ENCODE measurements at places on chromosomes 4 and X.

DNA sequence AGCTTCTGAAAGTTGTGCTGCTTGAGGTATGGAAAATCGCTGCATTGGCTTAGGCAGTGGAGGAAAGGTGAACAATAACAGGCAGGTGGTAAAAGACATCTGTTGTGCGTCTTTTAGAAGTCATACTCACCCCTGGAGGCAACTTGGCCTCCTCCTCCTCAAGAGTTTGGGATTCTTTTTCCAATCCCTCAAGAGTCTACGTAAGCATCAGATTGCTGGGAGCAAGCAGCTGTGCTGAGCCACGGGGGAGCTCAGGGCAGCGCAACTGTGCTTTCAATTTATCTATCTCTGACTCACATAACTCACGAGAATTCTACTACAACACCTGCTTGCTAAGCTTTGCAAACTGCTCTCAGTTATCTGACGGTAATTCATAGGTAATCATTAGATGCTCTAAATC is 6.4 kb upstream of the RBMX2 start:
- DNase-seq, result peak; percentile 27

- DNase-seq, result no peak
Measured at GRCh38 chr4:80243274-80244018, 23.0 kb upstream of the FGF5 start.

DNA sequence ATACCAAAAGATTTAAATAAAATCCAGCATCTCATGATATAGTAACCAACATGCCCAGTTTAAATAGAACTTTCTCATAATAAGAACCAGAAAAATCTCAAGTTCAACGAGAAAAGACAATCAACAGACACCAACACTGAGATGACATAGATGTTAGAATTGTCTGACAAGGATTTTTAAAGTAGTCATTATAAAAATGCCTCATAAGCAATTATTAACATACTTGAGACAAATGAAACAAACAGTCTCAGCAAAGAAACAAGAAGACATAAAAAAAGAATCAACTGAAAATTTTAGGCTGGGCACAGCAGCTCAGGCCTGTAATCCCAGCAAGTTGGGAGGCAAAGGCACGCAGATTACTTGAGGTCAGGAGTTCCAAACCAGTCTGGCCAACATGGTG is 118.1 kb downstream of the FGF16 start:
- DNase-seq, result no peak

DNA sequence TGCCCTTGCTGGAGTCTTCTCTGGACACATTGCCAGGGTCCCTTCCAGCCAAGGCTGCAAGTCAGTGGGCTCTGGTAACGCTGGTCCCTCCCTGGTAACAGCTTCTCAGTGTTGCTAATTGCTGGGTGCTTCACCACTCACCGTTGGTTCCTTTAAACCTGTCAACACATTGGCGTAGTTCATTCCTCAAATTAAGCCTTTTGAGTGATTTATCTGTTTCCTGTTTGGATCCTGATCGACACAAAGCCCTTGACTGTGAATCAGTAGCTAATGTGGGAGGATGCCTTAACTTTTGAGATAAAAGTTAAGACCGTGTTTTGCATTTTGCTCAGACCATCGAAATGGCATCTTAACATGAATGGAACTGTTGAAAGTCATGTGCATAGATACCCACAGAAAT is 125.9 kb downstream of the AMELX start:
- no peak for DNase-seq

GRCh38 chr4:1928356-1929239 is 57.4 kb downstream of the NSD2 start:
- DNase-seq, result no peak

GRCh38 chr4:39178706-39179105 is 3.6 kb upstream of the WDR19 start:
- DNase-seq, result no peak

GRCh38 chr4:56289934-56290333 is 97.4 kb downstream of the AASDH start:
- no peak for DNase-seq

DNA sequence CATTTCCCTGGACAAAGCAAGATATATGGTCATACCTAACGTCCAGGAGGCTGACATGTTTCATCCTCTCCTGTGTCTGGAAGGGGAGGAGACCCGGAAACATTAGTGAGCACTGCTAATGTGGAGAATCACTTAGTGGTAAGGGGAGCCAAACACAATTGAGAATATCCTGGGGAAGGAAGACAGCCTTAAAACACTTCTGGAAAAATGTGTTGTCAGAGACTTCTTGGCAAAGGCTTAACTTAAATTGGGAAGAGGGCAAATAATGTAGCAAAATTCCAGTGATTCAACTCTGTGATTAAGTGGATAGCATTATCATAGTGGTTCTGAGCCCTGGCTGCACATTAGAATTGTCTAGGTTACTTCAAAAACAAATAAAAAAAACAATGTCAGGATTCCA is 39.5 kb downstream of the SPARCL1 start:
- DNase-seq, result no peak

- DNase-seq, result peak; percentile 62
Measured at GRCh38 chr4:139142980-139143379, 34.0 kb downstream of the ELF2 start.

GRCh38 chr4:52939325-52939724 is 77.2 kb downstream of the RASL11B start:
- no peak for DNase-seq

DNA sequence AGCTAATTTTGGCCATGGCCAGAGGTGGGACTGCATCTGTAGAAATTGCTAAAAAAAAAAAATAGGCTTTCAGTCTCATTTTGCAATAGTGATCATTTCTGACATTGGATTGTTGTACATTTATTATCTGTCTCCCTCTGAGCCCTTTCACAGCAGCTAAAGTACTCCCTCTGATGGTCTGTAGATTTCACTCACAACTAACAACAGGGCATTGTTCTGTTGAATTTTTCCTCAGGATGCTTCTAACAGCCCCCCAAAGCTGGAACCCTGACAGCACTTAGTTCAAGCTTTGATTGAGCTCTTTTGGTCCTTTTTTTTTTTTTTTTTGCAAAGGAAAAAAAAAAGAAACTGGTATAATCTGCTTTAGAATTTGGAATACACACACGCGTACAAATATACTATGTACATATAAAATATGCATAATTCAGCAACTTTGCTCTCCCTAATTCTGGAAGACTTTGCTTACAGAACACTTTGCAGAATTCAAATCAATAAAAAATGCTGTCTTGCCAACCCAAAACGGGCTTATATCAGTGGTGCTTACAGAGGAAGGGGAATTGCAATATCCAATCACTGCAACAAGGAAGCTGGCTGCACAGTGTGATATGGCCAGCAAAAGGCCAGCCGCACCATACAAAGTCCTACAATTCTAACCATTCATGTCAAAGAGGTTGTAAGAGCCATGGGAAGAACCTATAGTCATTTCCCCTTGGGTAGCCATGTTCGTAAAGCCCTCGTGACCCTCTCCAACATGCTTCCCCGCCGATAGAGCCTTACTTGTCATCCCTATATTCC is 406.4 kb downstream of the SMARCA1 start:
- no peak for DNase-seq

DNA sequence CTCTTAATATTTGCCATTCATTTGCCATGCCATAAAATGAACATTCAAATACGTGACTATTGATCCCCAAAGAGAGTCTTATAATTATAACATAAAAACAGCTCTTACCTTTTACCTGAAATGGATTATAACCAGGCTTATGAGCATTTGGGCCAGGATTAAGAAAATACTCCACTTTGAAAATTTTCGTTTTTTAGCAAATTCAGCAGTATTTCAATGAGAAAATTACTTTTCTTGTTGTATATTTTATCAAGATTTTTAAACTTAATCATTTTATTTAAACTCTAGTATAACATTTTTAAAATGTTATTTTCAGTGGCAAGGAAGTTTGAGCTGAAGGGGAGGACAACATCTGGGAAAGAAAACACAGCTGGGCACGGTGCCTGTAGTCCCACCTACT is 59.0 kb upstream of the RAPGEF2 start:
- DNase-seq, result no peak

DNA sequence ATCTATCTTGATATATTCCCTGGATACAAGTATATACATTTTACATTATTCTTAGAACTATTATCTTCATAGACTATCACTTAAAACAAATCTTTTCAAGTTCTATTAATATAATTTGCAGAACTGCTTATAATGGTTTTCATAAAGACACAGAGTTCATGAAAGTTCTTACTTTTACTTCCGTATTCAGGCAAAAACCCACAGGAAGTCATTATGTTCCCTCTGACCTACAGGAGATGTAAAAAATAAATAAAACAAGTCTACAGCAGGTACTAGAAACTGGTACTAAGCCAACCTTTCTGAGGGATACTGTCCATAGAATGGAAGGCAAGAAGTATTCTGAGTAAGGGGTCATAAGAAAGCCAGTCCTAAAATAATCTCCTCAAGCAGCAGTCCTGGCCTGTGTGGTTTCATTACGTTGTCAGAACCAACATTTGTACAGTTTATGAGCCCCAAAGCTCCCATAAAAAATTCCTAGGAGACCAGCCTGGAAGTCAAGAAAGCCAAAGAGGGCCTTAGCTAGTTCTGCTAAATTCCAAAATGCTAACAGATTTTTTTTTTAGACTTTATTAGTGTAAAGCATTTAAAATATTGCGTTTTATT is 68.6 kb downstream of the CAMK2D start:
- peak; percentile 62 for DNase-seq

GRCh38 chr4:28279249-28279648 is 1418.6 kb downstream of the STIM2 start:
- DNase-seq, result no peak

GRCh38 chr4:186918466-186918865 is 194.8 kb upstream of the FAT1 start:
- DNase-seq, result no peak

DNA sequence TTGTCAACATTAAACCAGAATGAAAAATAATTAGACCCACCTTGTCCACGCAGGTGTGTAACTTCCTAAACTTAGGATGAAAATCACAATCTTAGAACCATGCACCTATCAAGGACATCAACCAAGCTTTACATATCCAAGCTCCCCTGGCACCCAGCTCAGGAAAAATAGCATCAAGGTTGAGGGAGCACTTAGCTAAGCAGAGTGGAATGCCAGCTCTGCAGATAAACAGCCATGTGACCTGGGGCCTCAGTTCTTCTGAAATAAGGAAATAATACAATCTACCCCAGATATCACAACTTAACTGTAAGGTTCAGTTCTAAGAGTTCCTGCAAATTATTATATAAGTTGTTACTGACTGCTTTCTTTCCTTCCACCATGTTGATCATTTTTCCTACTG is 64.7 kb downstream of the DHX15 start:
- DNase-seq, result no peak

DNA sequence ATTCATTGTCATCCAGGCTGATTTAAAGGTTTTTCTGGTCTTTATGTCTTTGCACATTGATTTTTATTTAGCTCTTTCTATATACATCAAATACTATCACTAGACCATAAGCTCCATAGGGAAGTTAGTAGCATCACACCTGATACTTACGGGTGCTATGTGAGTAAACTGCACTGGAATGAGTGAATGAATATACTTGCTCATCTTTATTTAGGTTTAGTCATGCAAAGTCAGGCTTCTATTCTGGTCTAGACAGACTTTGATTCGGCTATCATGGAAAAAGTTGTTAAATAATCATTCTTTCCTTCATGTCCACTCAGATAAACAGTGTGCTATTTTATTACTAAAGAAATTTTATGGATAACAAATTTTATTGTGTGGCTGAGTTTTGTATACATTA is 457.8 kb upstream of the PCDH7 start:
- DNase-seq, result no peak

- DNase-seq, result no peak
Measured at GRCh38 chrX:129642641-129643040, 12.1 kb downstream of the APLN start.

DNA sequence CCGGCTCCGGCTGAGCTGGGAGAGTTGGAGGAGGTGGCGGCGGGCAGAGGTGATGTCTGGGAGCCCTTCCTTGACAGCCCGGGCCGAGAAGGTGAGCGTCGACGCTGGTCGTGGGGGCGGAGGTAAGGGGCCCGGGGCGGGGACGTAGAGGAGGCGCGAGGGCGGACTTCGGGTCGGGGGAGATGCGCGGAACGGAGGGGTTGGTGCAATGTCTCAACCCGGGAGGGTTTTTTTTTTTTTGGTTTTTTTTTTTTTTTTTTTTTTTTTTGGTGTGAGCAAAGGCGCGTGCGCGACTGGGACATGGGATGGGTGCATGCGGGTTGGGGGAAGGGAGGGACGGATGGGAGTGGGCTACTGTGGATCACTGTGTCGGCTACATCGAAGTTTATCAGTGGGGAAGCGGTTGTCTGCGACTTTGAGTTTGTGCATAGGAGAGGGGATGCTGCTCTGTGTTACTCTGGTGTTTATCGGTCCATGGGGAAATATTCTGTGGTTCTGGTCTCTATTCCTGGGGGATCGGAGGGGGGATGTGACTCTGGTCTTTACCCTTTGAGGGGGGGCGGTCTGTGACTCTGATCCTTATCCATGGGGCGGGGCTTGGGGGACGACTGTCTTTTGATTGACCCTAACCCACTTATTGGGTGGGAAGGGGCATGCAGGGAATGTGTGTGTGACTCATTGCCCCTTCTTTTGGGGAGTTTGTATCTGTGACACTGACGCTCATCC is 537 bp downstream of the RBM10 start:
- no peak for DNase-seq

DNA sequence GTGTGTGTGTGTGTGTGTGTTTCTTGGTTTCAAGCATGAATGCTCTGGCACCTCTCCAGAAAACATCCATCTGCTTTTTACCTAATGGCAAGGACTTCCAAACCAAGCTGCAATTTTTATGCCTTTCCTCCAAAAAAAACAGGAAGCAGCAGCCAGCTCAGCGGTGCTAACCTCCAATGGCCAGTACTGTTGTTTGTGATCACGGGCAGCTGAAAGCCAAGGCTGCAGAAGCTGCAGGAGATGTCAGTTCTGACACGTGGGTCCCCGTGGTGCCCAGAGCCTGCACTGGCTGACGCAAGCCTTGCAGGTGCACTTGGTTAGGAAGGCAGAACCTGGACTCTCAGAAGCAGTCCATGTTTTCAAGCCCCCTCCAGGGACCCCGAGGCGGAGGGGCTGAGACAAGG is 313.6 kb upstream of the DDX53 start:
- DNase-seq, result peak; percentile 68

GRCh38 chr4:75306506-75306905 is 207.7 kb downstream of the RCHY1 start:
- DNase-seq, result no peak

- DNase-seq, result peak; percentile 63
Measured at GRCh38 chrX:15749642-15750610, 11.9 kb downstream of the CA5B start.

DNA sequence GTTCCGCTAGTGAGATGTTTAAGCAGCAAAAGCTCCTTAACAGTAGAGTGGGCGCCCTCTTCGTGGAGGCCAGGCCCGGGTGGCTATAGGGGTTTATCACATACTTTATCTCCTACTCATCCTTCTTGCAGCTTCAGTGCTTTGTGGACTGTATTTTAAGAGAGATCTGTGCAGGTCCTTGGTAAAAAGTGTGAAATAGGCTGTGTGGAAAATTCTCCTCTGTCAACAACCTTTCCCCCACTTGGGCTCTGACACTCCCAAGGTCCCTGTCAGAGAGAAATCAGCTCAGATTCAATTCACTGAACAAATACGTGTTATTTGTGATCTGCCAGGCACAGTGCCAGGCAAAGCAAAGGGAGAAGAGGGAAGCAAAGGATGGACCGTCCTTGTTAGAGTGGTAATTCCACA is 214.3 kb upstream of the PPARGC1A start:
- peak; percentile 14 for DNase-seq

GRCh38 chrX:120301960-120302359 is 9.3 kb downstream of the TMEM255A start:
- no peak for DNase-seq
